ENCODE measurements at places on chromosomes 7 and 10.

GRCh38 chr10:59895629-59896116, 10.7 kb downstream of the CCDC6 start:
- no peak for DNase-seq

DNA sequence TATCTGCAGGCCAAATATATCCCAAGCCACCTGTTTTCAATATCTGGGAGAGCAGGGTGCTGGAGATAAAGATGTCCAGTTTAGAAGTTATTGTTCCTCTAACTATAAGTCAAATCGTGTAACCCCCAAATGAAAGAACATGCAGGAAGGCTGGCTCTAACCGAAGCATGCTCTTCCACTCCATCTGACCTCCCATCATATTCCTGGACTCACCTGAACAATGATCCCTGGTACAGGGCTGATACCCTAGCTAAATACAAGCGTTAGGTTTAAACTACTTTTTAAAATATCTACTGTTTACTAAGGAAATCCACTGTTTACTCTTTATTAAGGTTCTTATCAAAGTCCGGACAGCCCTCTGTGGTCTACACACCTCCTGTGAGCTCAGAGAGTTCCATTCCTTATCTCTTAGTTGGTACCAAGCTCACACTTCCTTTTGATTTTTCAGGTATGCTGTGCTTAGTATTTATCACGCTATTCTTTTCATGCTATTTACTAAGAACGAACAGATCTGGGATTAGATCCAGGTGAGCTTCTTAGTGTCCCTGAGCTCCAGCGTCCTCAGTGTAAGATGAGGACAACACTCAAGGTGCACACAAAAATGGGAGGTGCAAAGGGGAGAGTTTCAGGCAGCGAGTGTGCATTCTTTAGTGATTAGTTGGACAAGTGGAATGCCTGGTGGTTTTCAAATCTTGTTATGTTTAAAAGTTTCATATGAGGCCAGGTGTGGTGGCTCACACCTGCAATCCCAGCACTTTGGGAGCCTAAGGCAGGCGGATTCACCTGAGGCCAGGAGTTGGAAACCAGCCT, 23.6 kb upstream of the COBL start:
- no peak for DNase-seq

DNA sequence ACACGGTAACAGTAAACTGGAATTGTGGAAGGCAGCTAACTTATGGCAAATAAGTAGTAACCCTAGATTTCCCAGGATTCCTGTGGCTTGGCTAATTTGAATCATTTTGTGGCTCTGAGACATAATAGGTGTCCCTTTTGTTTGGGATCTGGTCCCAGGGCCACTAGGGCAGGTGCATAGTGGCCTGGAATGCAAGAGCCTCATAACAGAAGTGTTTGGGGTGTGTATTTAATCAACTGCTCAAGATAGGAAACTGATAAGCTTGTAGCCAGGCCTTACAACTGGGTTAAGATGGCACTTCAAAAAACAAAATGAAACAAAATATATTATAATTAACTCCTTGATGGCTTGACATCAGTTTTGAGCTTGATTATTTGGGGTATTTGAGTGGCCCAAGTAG, 541.8 kb downstream of the ETV1 start:
- DNase-seq = no peak

DNA sequence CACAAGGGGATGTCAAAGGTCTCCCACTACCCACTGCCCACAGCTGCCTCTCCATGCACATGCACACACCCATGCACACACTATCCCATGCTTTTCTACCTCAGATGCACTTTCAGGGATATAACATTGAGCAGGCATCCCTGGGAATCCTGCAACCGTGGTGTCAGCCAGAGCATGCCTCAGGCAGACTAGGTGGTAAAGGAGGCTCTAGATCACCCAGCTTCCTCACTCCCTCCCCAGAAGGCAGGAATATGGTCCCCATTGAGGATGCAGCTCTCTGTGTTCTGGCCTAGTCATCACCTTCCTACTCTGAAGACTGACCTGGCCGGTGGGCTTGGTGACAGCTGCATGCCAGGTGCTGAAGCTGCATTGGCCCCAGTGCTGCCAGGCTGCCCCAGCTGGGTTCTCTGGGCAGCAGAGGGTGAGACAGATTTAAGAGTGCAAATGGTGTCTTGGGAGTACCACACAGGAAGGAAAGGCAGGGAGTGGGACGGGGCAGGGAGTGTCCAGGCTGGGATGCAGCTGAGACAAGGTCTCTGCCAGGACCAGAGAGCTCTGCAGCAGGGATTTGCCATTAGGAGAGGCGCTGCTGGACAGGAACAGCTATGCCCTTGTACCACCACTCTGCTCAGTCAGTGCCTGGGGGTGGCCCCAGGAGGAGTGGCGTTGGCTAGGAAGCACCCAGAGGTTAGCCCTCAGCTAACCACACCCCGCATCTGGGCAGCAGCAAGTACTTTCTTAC, 53.4 kb upstream of the GDF10 start:
- DNase-seq = peak; percentile 31

DNA sequence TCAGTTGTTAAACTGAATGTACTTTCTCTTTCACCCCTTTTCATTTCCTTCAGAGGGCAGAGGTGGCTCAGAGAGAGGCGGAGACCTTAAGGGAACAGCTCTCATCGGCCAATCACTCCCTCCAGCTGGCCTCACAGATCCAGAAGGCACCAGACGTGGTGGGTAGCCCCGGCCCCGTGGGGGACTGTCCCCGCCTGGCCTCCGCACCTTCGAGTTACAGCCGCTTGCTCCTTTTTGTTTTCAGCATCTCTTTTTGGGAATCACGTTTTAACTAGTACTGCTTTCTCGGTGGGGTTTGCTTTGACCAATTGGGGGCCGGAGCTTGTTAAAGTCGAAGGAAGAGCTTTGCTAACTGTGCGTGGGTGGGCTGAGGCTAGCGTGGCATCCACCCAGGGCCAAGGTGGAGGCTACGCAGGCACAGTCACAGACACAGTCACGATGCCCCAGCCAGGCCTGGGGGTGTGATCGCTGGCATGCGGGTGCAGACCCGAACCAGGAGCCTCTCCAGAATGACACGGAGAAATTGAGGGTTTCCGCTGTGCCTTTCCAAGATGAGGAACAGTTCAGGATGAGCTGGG, 116.2 kb upstream of the SH2B2 start:
- no peak for DNase-seq

- no peak for DNase-seq
These were observed 81.1 kb downstream of the JMJD1C start for GRCh38 chr10:63384675-63385074.

DNA sequence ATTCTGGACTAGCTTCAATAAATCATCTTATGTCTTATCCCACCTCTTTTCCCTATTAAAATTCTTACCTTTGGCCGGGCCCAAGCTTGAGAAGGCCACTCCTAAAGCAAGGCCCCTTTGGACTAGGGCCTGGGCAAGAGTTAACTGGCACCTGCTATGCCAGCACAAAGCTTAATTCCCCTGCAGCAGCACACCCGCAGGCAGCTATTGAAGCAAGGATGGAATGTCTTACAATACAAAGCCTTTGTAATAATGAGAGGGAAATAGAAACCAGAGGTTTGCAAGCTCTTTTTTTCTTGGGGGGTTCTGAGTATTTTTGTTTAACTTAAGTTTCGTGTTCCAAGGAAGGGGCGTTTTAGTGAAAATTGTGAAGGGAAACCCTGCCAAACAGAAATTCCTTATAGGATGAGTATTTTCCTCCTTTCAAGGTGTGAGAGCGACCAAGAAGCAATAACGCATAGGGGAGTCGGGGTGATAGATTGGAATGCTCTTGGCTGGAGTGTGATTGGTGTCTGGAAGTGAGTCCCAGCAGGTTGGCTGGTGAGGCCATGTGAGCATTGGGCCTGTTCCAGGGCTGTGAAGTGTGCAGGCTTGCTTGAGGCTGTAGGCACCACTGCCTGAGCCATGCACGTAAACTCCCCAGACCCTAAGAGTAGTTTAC, 148.5 kb downstream of the KIAA1217 start:
- no peak for DNase-seq

GRCh38 chr7:12066004-12066403, 145.1 kb upstream of the TMEM106B start:
- no peak for DNase-seq

GRCh38 chr7:137695942-137696341, 150.8 kb downstream of the DGKI start:
- DNase-seq = no peak

DNA sequence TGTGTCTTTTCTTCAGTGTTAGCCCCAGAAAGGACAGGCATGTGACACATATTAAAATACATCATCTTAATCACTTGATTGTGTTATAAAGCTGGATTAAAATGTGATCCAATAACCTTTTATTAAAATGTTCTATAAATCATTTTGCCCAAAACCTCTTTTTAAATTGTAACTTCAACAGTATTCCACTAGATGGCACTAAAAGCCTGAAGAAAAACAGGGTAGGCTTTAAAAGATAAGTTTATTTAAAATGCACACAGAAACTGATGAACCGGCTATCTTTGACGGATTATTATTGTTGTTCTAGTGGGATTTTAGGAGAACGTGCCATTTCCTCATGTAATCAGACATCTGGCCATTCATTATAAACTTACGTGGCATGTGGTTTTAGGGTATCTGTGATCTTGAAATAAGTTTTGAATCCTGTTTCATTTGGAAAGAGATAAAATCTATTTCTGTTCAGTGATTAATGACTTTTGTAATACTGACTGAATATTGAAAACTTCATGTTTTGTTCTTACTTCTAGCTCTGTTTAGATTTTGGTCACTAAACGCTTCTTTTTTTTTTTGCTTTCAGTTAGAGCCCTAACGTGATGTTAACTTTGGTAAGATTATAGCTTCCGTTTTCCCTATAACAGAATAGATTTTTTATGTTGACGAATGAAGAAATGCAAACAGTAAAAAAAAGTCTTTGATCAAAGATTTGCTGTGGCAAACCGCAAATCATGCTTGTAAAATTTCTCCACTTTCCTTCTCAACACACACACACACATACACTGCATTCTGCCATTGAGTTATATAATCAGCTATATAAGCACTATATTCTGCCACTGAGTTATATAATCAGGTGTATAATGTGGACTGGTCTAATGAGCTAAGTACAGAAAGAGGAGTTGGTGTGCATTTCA, 13.6 kb downstream of the VPS50 start:
- no peak for DNase-seq

- peak; percentile 58 for DNase-seq
These were observed 136.8 kb downstream of the DIP2C start for GRCh38 chr10:552679-553078.

DNA sequence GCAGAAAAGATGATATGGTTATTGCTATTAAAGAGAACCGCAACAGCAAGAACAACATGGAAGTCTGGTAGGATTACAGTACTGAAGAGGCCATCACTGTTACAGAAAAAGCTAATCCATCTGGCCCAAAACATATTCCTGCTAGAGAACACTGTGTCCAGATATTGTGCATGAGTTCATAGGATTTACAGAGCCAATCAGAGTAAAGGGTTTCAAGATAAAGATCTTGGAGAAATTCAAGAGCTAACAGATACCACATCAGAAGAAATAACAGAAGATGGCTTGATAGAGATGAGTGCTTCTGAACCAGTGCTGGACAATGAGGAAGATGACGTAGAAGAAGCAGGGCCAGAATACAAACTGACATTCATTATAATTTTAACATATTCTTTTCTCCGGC, 58.7 kb downstream of the MINDY3 start:
- DNase-seq = no peak

DNA sequence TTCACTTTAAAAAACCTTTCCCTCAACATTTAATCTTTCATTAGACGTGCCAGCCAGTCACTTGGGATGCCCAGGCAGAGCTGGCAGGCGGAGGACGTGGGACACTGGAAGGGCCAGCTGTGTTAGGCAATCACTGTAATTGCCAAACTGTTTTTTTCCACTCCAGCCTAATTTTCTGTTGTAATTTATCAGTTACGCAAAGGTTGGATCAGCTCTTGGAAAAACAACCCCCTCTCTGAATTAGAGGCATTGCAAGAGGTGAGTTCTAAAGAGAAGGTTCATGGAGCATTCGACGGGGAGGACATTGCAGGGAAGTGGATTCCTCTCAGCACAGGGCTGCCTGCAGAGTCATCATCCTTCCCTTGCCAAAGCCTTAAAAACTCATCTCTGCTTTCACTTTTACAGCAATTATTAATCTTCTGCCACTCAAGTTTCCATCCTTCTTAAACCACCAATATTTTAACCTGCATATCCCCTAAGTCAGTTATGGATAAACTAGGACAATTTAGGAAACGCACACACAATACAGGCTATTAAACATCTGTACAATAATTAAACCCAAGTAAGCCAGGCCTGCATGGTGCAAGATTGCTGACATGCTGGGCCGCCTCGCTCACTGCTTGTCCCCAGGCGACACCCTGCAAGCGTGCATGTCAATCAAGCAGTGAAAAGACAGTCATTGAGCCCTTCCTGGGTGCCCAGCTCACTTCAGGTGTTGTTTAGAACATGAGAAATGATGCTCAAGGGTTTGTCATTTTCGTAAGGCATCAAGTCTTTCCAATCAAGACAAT, 272.3 kb upstream of the RNF32 start:
- DNase-seq = no peak

- DNase-seq = peak; percentile 88
These were observed 16.6 kb downstream of the BAG3 start for GRCh38 chr10:119667562-119668328.
